Right ventricle myocardium superior (tissue), 1 donor: ENCODE measurements at places on chromosomes 1 and 21.

GRCh38 chr1:52268372-52268771 is 97.6 kb downstream of the CC2D1B start:
- no peak for DNase-seq

- no peak for DNase-seq
These were observed 34.7 kb downstream of the EPRS1 start for GRCh38 chr1:220011620-220012019.

GRCh38 chr1:167273027-167273800 is 52.5 kb downstream of the POU2F1 start:
- no peak for DNase-seq

- DNase-seq, result no peak
These were observed 56.8 kb upstream of the SLC30A10 start for GRCh38 chr1:219985169-219985568.
